ENCODE measurements at places on chromosomes 2 and 18.

- no peaks in the 10 kb centered on the region for H3K36me3 ChIP-seq
- no peak for DNase-seq
- no peak overlapping the region for H3K27ac ChIP-seq
- no peak overlapping the region for H3K4me3 ChIP-seq
Observed at GRCh38 chr2:156695595-156695994, 259.4 kb downstream of the GPD2 start.

DNA sequence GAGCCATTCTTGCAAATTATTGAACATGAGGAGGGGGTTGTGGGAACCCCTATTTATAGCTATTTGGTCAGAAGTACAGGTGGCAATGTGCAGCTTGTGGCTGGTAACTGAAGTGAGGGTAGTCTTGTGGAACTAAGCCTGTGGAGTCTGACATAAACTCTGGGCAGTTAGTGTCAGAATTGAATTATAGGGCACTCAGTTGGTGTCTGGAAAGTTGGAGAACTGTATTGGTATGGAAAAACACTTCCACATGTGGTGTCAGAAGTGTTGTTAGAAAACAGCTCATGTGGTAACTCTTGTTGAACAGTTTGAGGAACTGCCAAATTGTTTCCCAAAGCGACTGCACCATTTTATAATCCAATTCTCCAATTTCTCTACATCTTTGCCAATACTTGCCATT is 7.5 kb downstream of the RALBP1 start:
- H3K36me3 ChIP-seq, result no peaks in the 10 kb centered on the region
- no peaks in the 10 kb centered on the region for H3K27me3 ChIP-seq
- H3K4me3 ChIP-seq, result no peak overlapping the region
- peaks cover 5% of the 10 kb centered on the region for H3K4me1 ChIP-seq

- no peak overlapping the region for H3K27ac ChIP-seq
- no peaks in the 10 kb centered on the region for H3K36me3 ChIP-seq
- H3K4me1 ChIP-seq, result no peaks in the 10 kb centered on the region
Observed at GRCh38 chr18:13797157-13797611, 26.8 kb upstream of the MC5R start.

- no peak for DNase-seq
- no peaks in the 10 kb centered on the region for H3K27me3 ChIP-seq
- H3K36me3 ChIP-seq, result no peaks in the 10 kb centered on the region
- H3K27ac ChIP-seq, result no peak overlapping the region
- H3K4me3 ChIP-seq, result no peak overlapping the region
Observed at GRCh38 chr2:240429872-240430491, 5.5 kb upstream of the GPC1 start.

- no peak overlapping the region for H3K4me3 ChIP-seq
- DNase-seq, result no peak
- no peaks in the 10 kb centered on the region for H3K27me3 ChIP-seq
- no peaks in the 10 kb centered on the region for H3K4me1 ChIP-seq
Observed at GRCh38 chr2:213861638-213862037, 549.2 kb upstream of the VWC2L start.

GRCh38 chr18:76495435-76496193 is 572 bp upstream of the ZNF516 start:
- H3K4me1 ChIP-seq, result peaks cover 8% of the 10 kb centered on the region
- no peaks in the 10 kb centered on the region for H3K36me3 ChIP-seq
- no peaks in the 10 kb centered on the region for H3K27me3 ChIP-seq
- peak overlapping the region; percentile 95 for H3K4me3 ChIP-seq

GRCh38 chr2:84849271-84849952 is 31.5 kb downstream of the TRABD2A start:
- H3K4me1 ChIP-seq, result no peaks in the 10 kb centered on the region
- H3K4me3 ChIP-seq, result no peak overlapping the region
- no peaks in the 10 kb centered on the region for H3K36me3 ChIP-seq
- DNase-seq, result no peak
- H3K27ac ChIP-seq, result no peak overlapping the region

GRCh38 chr2:27736031-27736889 is 35.3 kb upstream of the MRPL33 start:
- no peak for DNase-seq
- no peaks in the 10 kb centered on the region for H3K36me3 ChIP-seq
- peaks cover 37% of the 10 kb centered on the region for H3K4me1 ChIP-seq
- H3K27ac ChIP-seq, result peak overlapping the region; percentile 80

DNA sequence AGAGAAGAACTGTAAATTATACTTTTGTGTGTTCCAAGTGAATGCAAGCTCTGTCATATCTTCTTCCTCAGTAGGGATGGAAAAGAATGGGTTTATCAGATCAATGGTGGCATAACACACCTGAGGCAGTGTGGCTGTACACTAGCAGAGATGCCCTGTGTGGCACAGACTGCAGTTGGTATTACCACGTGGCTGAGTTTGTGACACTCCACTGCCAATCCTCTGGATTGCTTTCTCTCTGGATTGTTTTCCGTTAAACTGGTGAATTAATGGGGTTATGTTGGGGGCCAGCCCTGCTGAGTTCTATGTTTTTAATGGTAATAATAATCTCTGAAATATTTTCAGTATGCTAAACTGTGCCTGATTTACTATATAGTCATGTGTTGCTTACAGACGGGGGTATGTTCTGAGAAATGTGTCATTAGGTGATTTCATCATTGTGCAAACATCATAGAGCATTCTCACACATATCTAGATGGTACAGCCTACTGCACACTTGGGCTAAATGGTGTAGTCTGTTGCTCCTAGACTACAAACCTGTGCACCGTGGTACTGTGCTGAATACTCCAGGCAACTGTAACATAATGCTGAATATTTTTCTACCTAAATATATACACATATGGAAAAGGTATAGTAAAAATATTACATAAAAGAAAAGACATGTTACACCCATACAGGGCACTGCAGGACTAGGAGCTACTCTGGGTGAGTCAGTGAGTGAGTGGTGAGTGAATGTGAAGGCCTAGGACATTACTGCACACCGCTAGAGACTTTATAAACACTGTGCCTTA is 84.7 kb upstream of the ST6GAL2 start:
- no peak overlapping the region for H3K27ac ChIP-seq
- no peak for DNase-seq
- no peak overlapping the region for H3K4me3 ChIP-seq
- H3K36me3 ChIP-seq, result no peaks in the 10 kb centered on the region
- H3K27me3 ChIP-seq, result no peaks in the 10 kb centered on the region

DNA sequence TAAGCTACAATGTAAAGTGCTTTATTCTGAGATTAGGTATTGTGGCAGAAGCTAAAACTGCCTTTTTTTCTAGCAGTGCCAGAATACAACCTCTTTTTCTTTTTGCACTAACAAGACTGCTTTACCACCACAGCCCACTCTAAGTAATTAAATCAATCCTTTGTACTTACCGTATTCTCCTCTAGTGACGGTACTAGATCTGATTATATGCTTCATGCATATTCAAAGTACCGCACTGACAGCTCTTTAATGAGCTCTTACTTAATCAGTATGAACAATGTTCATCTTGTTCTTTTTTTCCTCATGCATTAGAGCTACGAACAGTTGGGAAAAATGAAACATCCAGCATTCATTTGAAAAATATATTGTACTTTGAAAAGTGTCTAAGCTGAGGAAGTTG is 16.1 kb upstream of the OTX1 start:
- no peaks in the 10 kb centered on the region for H3K27me3 ChIP-seq
- no peaks in the 10 kb centered on the region for H3K36me3 ChIP-seq
- no peak for DNase-seq
- no peaks in the 10 kb centered on the region for H3K4me1 ChIP-seq
- no peak overlapping the region for H3K27ac ChIP-seq

- peak overlapping the region; percentile 61 for H3K27ac ChIP-seq
- no peaks in the 10 kb centered on the region for H3K36me3 ChIP-seq
- no peak for DNase-seq
- no peaks in the 10 kb centered on the region for H3K4me1 ChIP-seq
- no peak overlapping the region for H3K4me3 ChIP-seq
- no peaks in the 10 kb centered on the region for H3K27me3 ChIP-seq
Observed at GRCh38 chr2:216596236-216596979, 36.8 kb upstream of the IGFBP2 start.

DNA sequence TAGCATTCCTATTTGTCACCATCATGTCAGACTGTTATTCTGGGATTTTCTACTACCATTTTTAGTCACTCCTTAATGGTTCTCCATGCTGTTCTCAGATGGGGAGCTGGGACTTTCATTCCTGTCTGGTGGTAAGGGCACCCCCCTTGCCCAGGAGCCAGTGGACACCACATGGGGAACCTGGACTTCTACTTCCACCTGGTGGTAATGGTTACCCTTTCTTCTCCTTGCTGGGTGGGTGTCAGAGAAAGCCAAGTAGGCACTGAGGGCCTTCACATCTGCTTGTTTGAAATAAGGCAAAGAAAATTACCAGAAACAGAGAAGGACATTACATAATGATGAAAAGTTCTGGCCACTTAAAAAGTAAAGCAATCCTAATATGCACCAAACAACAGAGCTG is 239.8 kb downstream of the FHOD3 start:
- no peaks in the 10 kb centered on the region for H3K4me1 ChIP-seq
- no peaks in the 10 kb centered on the region for H3K27me3 ChIP-seq
- no peaks in the 10 kb centered on the region for H3K36me3 ChIP-seq
- H3K4me3 ChIP-seq, result no peak overlapping the region
- no peak overlapping the region for H3K27ac ChIP-seq

GRCh38 chr2:60152226-60152833 is 401.1 kb downstream of the BCL11A start:
- no peak for DNase-seq
- no peak overlapping the region for H3K4me3 ChIP-seq
- no peaks in the 10 kb centered on the region for H3K36me3 ChIP-seq
- H3K27me3 ChIP-seq, result no peaks in the 10 kb centered on the region
- H3K27ac ChIP-seq, result no peak overlapping the region
- H3K4me1 ChIP-seq, result no peaks in the 10 kb centered on the region

- DNase-seq, result no peak
- no peak overlapping the region for H3K4me3 ChIP-seq
- H3K4me1 ChIP-seq, result no peaks in the 10 kb centered on the region
- H3K36me3 ChIP-seq, result no peaks in the 10 kb centered on the region
- no peaks in the 10 kb centered on the region for H3K27me3 ChIP-seq
Observed at GRCh38 chr2:145410086-145410485, 890.2 kb upstream of the ZEB2 start.

DNA sequence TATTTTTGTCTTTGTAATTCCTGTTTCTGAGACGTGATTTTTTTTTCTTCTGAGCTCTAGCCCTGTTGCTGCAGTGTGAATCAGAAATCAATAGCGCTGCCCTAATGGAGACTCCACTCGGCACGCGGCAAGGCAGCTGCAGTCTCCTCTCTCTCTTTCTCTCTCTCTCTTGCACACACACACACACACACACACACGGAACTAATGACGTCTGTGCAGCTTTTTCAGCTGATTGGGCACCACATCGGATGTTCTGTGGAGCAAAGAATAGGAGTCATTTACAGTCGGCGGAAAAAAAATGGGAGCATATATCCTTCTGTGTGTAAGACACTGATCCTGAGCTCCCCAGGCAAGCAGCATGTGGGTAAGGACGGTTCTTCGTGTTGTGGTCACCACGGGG is 2.0 kb upstream of the MYT1L start:
- H3K36me3 ChIP-seq, result no peaks in the 10 kb centered on the region
- H3K27ac ChIP-seq, result no peak overlapping the region
- no peak overlapping the region for H3K4me3 ChIP-seq
- no peak for DNase-seq
- no peaks in the 10 kb centered on the region for H3K27me3 ChIP-seq

DNA sequence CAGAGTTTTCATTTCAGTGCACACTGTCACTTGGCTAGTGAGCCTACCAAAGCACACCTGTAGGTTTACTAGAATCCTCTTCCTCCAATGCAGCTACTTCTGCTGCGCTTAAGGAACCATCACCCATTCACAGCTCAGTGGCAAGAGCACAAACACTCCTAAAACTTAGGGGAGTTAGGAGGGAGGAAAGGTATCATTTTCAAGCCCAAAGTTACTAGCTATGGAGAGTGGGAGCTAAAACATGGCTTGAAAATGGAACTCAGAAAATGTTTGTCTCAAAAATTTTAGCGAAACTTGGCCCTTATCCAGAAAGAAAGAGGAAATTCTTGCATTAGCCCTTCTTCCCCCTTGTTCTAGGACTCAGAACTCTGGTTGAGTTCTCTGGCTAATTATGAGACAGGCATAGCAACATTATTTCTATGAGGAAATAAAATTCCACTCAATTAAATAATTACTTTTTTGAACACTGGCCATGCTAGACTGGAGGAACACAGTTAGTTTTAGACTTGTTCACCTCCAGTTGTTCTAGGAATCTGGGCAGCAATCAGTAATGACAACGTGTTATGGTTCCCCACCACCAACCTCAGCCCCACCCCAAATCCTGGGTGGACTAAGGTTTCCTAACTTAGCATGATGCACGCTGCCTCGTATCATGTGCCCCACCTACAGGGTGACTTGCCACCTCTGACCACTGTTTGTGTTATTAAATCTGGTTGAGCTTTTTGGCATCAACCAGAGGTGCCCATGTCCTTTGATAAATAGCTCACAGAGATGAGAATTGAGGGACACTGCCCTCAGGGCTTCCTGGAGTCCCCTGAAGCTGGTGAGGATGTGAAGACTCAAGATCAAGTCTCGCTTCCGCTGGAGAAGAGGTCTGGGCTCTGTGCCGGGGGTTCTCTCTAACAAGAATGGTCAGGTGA is 32.8 kb downstream of the LPIN2 start:
- H3K27me3 ChIP-seq, result no peaks in the 10 kb centered on the region
- H3K27ac ChIP-seq, result peak overlapping the region; percentile 57
- no peak for DNase-seq
- H3K4me3 ChIP-seq, result no peak overlapping the region

Data from adrenal gland (tissue), 19 donors.